ENCODE measurements at places on chromosomes 11 and 22.
A peak's percentile ranks its signal among the peaks of the same experiment; 100 is the strongest.

DNA sequence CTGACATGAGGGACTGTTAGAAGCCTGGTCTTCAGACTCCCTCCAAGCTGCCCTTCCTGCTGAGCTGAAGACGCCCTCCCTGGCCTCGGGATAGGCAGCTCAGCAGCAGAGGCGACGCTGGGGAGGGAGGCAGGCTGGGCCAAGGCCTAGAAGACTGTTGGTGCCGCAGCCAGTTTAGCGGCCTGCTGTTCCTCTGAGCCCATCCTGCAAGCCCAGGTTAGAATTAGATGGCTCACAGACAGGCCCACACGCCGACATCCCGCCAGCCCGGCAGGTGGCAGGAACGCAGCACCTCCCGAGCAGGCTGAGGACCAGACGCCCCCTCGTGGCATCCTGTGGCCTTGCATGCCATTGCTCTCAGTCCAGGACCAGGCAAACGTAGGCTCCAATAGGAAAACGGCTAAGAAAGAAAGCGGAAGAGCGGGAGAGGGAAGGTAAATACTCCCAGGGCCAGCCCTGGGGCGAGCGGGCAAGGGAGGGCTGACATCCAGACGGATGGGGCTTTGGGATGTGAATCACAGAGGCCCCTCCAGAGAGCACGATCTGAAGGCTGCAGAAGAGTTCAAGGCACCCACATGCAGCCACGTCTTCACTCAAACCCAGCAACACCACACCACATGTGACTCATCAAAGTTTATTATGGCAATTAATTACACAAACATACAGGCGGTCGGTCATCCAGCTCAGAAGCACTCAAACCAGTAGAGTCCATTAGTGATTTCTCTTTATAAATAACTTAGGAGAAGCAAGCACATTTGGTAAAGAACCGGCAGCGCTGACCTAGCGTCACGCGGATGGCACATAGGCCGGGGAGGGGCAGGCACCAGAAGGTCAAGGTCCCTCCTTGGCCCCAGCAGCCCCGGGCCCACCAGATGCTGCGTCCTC lies 27.6 kb downstream of the CD5 start:
- peak; percentile 93 for DNase-seq

DNA sequence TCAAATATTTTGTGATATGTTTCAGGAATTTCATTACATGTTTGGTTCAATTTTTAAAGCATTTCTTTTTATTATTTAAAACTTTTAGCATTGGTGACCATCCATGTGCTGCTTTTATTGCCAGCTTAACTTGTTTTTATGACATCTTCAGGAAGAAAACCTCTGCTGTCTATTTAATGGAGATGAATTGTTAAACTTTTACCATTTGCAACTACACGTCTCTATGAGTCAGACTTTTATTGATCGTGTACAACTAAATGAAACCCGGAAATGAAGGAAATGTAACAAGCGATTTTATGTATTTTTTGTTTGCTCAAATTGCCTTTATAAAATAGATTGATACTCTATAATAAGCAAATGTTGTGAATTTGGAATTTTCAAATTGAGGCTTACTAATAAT lies 113.0 kb downstream of the PTPRJ start:
- DNase-seq, result no peak

- no peak for DNase-seq
These were observed 191.9 kb upstream of the CTSC start for GRCh38 chr11:88529426-88529825.

- peak; percentile 27 for DNase-seq
These were observed 6.5 kb downstream of the MSANTD2 start for GRCh38 chr11:124793466-124794278.

DNA sequence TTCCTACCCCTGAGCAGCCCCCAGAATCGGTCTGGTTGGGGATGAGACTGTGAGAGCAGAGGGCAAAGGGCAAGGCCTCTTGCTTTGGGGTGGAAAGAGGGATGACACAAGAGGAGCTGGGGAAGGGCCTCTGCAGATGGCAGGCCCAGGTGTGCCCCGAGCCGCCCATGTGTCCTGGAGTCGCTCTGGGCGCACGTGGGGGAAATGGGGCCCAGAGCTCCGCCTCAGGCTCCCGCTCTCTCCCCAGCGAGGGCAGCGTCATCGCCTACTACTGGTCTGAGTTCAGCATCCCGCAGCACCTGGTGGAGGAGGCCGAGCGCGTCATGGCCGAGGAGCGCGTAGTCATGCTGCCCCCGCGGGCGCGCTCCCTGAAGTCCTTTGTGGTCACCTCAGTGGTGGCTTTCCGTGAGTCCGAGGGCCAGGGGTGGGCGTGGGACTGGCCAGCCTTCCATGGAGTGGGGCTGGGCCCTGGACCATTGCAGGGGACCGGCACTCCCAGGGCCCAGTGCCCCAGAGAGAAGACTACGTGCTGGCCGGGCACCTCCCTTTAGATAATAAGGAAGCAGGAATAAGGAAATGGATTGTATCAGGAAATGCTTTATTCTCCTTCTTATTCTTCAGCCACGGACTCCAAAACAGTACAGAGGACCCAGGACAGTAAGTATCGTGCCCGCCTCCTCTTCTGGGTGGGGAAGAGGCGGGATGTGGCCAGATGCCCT lies 30.1 kb downstream of the ST14 start:
- no peak for DNase-seq
